Neural crest cell (in vitro differentiated cells): ENCODE measurements at places on chromosomes 5 and 9.

DNA sequence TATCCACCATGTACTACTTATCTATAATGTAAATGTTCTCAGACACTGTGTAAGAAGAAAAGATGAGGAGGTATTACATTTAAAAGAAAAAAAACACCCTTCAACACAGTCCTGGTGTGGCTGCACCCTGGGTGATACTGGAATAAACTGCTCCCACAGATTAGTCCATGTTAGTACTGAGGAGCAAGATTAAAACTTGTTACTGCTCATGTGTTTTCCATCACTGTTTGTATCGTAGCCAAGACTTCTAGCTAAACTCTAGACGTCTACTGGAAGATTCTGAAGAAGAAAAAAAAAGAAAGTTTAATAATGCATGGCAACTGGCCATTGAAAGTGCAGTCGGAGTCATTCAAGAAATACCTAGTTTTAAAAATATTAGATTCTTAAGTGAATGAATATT, at the start of gene ASPN:
Gene ASPN (minus strand): TSS at position 178 of the 400 bp plus-strand sequence.
- no peak for DNase-seq

GRCh38 chr5:2442496-2443354, 308.8 kb downstream of the IRX2 start:
- DNase-seq: no peak

GRCh38 chr5:76638479-76638878, 15.3 kb upstream of the F2RL2 start:
- DNase-seq: no peak

- DNase-seq: no peak
These were observed 159.5 kb upstream of the GRAMD2B start for GRCh38 chr5:126263591-126264184.

DNA sequence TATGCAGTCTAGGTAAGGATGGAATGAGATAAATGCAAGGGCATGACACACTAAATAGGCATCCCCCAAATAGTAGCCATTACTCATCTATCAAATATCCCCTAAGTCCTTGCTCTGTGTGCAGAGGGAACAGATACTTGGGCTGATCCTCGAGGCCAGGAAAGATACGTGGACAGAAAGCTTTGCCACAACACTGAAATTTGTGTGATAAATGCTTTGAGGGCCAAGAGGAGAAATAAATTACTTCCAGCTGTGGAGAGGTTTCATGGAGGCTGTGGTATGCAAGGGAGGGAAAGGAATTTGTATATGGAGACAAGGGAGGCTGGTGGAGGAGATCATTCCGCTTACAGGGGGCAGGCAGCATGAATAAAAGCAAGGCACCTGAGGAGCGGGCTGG, 18.5 kb downstream of the ATOX1 start:
- no peak for DNase-seq

DNA sequence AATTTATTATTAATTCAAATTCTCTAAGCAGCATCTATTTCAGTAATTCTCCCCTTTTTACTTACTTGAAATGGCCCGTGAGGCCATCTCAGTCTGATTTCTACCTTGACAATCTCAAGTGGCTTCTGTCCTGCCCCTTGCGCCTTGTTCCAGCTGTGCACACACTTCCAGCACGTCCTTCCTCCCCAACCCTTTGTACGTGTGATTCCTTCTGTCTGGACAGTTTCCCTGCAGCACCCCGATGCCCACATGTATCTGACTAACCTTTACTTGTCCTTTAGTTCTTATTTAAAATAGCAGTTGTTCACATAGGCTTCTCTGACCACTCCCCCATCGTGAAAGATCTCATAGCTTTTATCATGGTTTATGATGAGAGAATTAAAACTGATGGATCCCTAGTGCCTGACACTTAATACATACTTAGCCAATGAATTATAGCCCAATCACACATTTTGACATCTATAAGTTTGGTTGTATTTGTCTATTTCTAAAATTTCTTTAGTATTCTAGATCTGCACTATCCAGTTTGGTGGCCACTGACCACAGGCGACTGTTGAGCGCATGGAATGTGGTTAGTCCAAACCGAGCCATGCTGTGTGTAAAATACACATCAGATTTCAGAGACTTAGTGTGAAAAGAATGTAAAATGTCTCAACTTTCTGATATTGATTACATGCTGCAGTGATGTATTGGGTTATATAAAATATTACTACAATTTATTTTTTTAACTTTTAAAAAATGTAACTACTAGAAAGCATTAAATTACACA, 14.3 kb downstream of the ZBTB34 start:
- no peak for DNase-seq

DNA sequence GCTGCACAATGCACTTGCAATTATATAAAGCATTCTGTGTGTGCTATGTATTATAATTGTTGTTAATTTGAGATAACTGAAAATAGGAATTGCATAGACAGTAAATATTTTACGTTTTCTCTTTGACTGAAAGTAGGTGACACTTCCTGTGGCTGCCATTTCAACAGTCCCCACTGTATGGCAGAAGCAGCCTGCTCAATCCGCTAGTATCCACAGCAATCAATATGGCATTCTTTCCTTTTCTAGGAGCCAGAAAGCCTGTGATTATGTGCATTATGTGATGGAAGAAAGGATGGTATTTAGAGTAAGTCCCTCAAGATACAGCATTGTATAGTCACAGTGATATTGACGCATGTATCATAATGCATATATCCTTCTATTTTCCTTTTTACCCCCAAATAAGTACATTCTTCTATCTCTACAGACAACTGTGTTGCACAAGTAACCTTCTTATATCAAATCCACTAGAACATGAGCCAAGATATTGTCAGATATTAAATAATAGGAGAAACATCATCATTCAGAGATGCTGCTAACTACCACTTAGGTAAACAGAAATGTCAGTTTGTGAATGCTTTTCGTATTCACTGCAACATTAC, 59.7 kb downstream of the CARTPT start:
- DNase-seq: no peak

GRCh38 chr5:17249029-17249634, 31.7 kb downstream of the BASP1 start:
- DNase-seq: no peak

- DNase-seq: no peak
These were observed 200.4 kb downstream of the TTLL11 start for GRCh38 chr9:121892706-121893105.

- DNase-seq: no peak
These were observed 1.7 kb downstream of the FKBP15 start for GRCh38 chr9:113219186-113219936.

GRCh38 chr5:54772684-54773083, 212.7 kb downstream of the ESM1 start:
- DNase-seq: no peak

GRCh38 chr9:97220894-97221477, 86.5 kb upstream of the CCDC180 start:
- no peak for DNase-seq

GRCh38 chr9:94780516-94780950, 54.0 kb downstream of the AOPEP start:
- no peak for DNase-seq

- no peak for DNase-seq
These were observed 23.5 kb upstream of the SAP30L start for GRCh38 chr5:154422298-154422697.

DNA sequence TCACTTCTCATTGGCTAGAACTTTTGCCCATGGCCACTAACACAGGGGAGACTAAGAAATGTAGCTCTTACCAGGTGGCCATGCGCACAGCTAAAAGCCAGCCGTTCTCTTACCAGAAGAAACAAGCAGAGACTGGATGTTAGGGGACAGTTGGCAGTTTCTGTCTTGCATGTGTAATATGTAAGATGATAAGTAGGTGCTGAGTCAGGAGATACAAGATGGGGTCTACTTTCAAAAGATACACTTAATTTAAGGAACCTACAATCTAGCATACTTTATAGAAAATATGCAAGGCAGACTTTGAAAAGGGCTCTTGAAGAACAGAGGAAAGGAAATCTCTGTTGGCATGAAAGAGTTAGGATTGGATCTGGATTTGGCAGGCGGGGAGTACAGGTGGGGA, 244.5 kb downstream of the ZSWIM6 start:
- DNase-seq: no peak

- DNase-seq: no peak
These were observed 383.0 kb downstream of the EBF1 start for GRCh38 chr5:158716668-158717067.

DNA sequence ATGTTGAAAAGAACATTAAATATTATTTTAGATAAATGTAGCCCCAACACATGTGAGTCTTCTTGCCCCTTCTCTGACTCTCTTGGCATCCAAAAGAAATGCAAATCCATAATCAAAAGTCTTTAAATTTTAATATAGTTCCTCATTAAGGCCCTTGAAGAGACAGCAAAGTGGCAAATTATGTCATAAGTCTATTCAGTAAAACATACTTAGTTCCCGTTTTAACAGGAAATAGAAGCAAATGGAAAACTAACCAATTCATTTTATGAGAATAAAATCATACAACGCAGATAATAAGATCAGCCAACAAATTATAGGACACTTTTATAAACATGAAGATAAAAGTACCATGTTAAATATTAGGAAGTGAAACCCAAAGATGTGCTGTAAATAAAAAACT, 20.1 kb upstream of the IFNB1 start:
- DNase-seq: no peak

- DNase-seq: no peak
These were observed 19.6 kb upstream of the ROPN1L start for GRCh38 chr5:10421896-10422691.

DNA sequence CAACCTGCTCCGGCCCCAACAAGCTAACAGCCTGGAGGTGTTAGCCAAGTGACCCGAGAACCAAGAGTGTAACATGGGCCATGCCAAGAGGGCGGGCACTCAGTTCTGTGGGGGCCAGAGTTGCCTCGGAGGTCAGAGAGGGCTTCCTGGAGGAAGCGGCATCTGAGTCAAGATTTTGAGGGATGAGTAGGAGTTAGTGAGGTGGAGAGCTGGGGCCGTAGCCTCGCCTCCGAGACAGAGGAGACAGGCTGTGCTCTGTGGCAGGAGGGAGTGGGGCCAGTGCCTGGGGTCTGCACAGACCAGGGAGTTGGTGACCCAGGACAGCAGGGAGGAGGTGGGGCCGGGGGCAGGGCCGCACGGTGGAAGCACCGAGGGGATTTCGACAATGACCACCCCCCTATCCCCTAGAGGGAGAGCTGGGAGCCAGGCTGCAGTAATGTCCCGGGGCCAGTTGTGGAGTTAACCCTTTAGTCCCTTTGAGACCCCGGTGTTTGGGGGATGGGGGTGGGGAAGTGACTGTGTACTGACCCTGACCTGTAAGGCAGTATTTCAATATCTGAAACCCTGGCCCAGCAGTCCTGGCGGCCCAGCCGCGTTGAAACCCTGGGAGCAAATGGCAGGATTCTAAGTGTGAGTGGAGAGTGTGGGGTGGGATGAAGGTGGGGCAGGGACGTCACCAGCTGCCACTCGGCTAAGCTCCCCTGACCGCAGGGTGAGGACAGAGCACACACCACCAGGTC, 148.7 kb upstream of the COL5A1 start:
- no peak for DNase-seq

- no peak for DNase-seq
These were observed 33.1 kb upstream of the ITGA2 start for GRCh38 chr5:52956014-52956413.

DNA sequence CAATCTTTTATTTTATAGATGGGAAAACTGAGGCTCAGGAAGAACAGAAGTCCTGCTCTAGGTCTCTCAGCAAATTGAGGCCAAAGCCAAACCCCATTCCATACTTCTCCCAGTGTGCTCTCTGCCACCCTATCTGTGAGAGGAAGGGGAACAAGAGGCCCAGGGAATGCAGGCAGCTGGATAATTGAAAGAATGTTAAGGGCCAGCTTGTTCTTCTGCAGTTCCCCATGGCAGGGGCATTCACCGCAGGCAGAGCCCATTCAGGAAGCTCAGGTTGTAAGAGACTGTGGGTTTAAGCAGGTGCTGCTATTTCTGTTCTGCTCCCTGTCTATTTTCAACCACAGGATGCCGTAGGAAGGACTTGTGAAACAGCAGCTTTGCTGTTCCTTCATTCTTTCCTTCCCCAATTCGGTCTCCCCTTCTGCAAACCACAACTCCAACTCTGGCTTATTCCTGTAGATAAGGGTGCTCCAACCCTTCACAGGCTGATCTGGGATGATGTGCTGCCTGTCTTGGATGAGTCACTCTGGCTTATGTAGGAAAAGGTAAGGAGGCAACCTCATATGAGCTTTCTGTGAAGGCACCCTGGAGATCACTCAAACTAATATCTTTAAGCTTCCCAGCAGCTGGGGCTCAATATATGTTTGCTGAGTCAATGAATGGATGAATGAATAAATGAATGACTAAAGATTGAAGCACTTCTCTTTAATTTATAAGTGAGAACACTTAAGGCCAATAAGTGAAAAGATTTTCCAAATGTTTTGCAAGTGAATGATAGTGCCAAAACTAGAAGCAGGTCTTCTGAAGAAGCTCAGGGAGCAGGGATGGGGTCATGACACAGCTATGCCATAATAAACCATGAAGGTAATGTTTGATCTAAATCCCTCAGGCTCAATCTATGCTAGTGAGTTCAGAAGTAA, 377.6 kb downstream of the BRINP1 start:
- DNase-seq: no peak

GRCh38 chr5:173623296-173623771, 6.9 kb upstream of the BOD1 start:
- DNase-seq: no peak

DNA sequence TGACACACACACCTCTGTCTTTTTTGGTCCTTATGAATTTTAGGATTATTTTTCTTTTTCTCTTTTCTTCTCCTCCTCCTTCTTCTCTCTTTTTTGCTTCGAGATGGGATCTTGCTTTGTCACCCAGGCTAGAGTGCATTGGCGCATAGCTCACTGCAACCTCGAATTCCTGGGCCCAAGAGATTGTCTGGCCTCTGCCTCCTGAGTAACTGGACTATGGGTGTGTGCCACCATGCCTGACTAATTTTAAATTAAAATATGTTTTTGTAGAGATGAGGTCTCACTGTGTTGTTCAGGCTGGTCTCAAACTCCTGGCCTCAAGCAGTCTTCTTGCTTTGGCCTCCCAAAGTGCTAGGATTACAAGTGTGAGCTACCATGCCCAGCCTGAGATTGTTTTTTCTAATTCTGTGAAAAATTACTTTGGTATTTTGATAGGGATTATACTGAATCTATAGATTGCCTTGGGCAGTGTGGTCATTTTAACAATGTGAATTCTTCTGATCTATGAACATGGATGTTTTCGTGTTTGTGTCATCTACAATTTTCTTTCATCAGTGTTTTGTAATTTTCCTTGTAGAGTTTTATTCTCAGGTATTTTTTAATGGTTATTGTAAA, 7.7 kb downstream of the AHRR start:
- no peak for DNase-seq

DNA sequence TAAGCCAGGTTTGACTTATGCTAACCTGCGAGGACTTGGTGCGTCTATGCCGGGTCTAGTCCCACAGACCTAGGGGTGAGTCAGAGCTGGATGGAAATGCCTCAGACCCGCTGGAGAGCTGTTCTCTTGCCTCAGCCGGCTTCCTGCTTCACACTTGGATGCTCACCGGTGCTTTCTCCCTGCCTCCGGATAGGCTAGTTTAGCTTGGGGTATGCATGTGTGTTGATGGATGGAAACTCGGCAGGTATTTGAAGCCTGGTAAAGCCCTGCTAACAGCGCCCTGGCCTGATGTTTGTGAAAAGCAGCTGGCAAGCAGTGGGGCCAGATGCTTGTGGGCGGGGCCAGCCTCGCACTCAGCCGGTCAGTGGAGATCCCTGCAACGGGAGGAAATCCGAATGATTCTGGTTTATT, 29.3 kb downstream of the PRRC2B start:
- DNase-seq: no peak

GRCh38 chr5:55241746-55242145, 8.3 kb upstream of the CCNO start:
- DNase-seq: no peak

GRCh38 chr5:15300141-15300540, 199.8 kb upstream of the FBXL7 start:
- DNase-seq: no peak
